ENCODE measurements at places on chromosomes 1 and 21.
A peak's percentile ranks its signal among the peaks of the same experiment; 100 is the strongest.

- no peak for DNase-seq
Measured at GRCh38 chr1:78607944-78608343, 12.3 kb upstream of the IFI44L start.

GRCh38 chr1:45926330-45926729, 122.9 kb downstream of the MAST2 start:
- DNase-seq: no peak

DNA sequence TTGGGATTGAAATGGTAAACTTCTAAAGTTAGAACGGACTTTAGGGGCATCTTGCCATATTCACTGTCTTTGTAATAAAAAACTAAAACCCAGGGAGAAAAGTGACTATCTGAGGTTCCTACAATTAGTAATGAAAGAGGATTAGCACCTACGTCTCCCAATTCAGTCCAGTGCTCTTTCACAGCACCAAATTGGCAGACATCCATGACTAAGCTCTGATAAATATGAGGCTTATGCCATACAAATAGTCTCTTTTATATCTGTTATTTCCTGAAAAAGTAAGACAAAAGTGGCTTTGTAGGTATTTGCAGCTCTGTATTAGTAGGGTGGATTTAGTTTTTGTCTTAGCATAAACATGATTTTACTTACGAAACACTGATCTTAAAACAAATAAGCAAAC, 315.0 kb upstream of the NRIP1 start:
- DNase-seq: no peak

GRCh38 chr1:179151908-179152682, 70.2 kb downstream of the TOR3A start:
- no peak for DNase-seq

GRCh38 chr1:8023287-8023994, 2.7 kb downstream of the ERRFI1 start:
- no peak for DNase-seq

- DNase-seq: no peak
Measured at GRCh38 chr1:9406111-9406510, 113.4 kb downstream of the SPSB1 start.

GRCh38 chr21:36437745-36438128, 42.2 kb downstream of the CLDN14 start:
- DNase-seq: peak; percentile 46

GRCh38 chr1:6511056-6511455, 19.6 kb upstream of the PLEKHG5 start:
- DNase-seq: no peak

- no peak for DNase-seq
Measured at GRCh38 chr1:3817138-3817740, 20.9 kb upstream of the LRRC47 start.

GRCh38 chr1:244444854-244445253, 6.9 kb downstream of the ADSS2 start:
- DNase-seq: no peak

DNA sequence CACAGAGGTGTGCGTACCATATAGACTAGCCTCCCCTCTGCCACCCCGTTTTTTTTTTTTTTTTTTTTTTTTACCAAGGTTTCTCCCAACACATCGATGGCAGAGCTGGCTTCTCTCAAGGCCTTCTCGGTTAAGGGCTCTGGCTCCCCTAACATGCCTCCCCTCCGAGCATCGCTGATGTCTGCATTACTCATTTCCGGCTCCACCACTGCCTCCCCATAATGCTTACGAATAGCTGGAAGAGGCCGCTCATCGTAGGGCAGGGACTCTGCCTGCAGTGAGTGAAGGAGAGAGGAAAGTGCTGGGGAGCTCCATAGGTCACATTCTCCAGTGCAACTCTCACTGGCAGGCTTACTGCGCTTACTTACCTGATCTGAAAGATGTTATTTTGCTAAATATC, 20.6 kb downstream of the CEP104 start:
- DNase-seq: no peak

GRCh38 chr1:170539154-170539553, 7.2 kb downstream of the GORAB start:
- DNase-seq: no peak

GRCh38 chr1:9062021-9062471, 7.4 kb downstream of the SLC2A5 start:
- no peak for DNase-seq

GRCh38 chr1:76857973-76858372, 9.3 kb upstream of the ST6GALNAC5 start:
- DNase-seq: no peak

- DNase-seq: no peak
Measured at GRCh38 chr1:153800516-153800915, 25.3 kb downstream of the SLC27A3 start.

DNA sequence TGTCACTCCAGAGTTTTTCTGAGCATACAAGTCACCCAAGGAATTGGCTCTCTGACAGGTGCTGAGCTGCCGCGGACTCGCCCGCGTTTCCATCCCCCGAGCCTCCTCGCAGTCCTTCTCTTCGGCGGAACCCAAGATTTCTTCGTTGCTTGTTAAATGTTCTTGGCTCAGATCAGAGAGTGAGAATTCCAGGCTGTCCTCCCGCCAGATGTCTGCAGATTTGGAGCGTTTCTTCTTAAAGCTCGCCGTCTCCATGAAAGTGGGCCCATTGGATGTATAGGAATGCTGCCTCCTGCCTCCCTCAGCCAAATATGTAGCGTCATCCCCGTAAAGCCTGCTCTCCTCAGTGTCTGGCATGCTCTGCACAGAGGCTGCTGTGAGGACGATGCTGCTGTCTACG, 77.8 kb downstream of the TIAM1 start:
- DNase-seq: no peak

DNA sequence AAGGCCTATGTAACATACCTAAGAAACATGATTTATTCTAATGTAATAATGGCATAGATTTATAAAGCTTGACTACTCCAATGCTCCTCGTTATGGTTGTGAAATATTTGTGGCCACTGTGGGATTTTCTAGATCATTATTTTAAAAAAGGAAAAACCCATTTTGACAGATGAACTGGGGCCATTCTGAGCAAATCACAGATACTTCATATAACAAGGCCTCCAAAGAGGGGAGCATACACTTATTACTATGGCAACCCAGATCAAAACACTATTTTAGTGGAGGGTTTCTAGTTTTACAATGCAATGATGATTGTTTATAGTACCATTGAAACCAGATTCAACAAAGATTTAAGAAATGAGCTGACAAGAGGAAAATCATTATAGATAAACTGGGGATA, 346.6 kb downstream of the ZNF326 start:
- no peak for DNase-seq

- peak; percentile 92 for DNase-seq
Measured at GRCh38 chr1:168225476-168226190, at the start of gene SFT2D2. TSS of gene SFT2D2 (plus strand) at chr1:168226004. CDS start at chr1:168226080, 76 bp downstream.

GRCh38 chr1:80639777-80640533, 1160.8 kb upstream of the ADGRL2 start:
- DNase-seq: no peak

DNA sequence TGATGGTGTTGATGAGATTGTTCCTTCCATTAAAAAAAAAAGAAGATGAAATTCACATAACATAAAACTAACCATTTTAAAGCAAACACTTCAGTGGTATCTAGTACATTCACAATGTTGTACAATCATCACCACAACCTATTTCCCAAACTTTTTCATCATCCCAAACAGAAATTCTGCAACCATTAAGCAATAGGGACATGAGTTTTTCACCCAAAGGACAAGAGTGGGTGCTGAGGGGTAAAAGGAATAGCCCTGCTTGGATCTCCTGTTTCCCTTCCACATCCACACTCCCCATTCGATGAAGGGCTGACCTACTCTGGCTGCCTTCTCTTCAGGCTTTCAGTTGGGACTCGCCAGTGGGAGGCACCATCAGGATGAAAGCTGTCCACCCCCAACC, 59.3 kb downstream of the SLC9A1 start:
- no peak for DNase-seq

DNA sequence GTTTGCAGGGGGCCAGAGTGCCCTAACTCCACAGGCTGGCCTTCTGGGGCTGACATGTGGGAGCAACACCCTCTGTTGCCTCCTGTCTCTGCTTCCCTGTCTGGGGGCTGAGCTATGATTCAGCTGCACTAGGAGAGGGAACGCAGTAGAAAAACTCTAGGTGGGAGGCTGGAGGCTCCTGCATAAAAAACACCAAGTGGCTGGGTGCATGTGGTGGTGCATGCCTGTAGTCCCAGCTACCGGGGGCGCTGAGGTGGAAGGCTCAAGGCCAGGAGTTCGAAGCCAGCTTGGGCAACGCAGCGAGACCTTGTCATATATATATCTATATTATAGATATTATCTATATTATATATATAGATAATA, 5.6 kb downstream of the KIF17 start:
- no peak for DNase-seq

DNA sequence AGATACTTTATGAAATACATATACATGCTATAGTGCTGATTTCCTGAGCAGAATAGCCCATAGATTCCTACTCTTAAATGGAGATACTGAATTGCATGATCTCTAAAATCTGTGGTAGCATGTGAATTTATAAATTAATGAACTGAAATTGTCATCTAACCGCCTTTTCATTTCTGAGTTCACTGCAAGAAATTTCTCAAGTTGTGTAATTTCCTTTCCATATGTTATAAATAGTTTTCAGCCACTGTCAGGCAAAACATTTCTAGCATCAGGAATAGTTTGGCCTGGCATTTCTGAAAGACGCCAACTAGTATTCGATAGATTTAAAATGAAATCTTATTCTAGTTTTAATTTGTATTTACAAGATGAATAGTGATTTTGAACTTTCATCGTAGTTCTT, 310.1 kb downstream of the USH2A start:
- DNase-seq: no peak

DNA sequence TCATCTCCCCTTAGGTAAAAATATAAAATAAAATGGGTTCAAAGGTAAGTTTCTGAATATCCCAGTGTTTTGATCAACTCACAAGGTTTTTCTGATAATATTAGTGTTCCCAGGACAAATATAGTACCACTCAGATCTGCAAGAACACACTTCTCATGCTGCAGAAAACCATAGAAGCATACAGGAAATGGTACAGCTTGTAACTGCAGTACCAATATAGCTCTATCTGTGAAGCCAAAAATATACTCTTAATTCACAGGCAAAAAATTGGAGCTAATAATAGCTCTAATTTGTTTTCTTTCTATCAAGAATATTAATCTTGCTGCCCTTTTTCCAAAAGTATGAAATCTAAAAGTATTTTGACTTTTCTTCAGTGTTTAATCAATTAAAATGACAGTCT, 13.2 kb downstream of the VPS45 start:
- DNase-seq: no peak

GRCh38 chr1:35777109-35777508, 7.3 kb upstream of the CLSPN start:
- no peak for DNase-seq

GRCh38 chr1:165933446-165934170, 106.2 kb downstream of the UCK2 start:
- no peak for DNase-seq

GRCh38 chr1:157482174-157482573, 70.1 kb downstream of the FCRL5 start:
- no peak for DNase-seq

- DNase-seq: no peak
Measured at GRCh38 chr1:91798241-91798648, 87.7 kb downstream of the TGFBR3 start.

DNA sequence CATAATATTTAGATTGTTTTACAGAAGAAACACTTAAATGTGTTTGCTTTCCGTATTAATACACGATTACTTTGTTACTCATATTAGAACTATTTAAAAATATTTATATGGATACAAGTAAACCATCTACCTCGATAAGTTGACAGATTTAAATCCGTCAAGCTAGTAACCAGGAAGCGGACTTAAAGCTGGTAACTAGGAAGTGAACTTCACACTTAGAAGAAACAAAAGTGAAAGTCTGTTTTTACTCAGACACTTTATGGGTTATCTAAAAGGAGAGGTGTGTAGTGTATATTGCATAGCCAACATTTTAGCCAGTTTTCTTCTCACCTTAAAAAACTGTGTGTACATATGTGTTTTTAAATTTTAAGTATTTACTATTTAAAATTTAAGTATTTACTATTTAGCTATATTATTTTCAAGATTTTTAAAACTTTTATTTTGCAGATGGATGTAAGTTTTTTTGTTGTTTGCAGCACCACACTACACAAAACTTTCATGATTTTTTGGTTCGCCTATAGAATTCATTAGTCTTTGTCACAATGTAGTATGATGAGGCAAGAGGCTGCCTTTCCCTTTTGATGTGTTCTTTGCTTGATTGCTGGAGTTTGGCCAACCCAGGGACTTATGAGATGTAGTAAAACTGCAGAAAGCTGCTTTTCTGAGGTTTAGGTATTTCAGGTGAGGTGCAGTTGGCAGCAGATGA, 2.7 kb downstream of the USP25 start:
- no peak for DNase-seq

GRCh38 chr1:202648605-202649226, 61.5 kb downstream of the SYT2 start:
- DNase-seq: no peak

GRCh38 chr1:21293537-21294265, 3.4 kb upstream of the ECE1 start:
- DNase-seq: no peak

- no peak for DNase-seq
Measured at GRCh38 chr1:65443647-65444046, 23.2 kb downstream of the LEPR start.
